SK-N-SH treated with all-trans-retinoic acid at 6 μM for 48 hours (cell line): ENCODE measurements at places on chromosomes 5 and 9.

DNA sequence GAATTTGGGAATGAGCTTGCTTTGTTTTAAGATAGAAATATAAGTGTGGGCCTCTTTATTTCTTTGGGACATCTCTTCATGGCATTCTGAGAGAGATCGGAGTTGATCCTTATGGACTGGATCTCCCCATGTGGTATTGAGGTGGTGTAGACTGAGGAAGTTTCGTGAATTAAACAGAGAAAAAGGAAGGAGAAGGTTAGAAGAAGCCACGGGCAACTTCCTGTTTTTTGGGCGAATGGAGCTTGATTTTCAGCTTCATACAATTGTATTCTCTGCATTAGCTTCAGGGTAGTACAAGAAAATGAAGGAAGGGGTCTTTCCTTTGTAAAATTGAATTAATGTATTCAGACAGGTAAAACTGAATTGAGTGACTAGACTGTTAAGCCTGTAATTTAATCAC, 70.5 kb upstream of the HMHB1 start:
- no peak for ATAC-seq

- peak; percentile 38; the same call in 1 of the 3 replicates for ATAC-seq
These were observed 40.6 kb downstream of the SGCD start for GRCh38 chr5:156367597-156367996.

DNA sequence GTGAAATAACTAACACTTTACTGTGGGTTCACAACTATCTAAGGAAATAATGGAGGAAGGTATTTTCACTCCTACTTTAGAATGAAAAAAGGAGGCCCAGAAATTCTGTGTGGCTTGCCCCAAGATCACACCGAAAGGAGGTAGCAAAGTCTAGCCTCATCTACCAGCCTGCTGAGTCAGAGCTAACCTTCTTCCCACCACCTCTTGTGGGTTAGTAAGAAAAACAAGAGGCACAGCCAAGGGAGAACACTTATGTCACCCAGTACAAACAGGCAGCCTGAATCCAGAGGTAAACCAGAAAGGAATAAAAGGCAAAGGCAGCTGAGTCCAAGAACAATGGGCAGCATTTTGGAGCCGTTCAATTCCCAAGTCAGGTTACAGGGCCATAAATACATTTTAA, 91.9 kb upstream of the RASEF start:
- ATAC-seq, result no peak

- ATAC-seq, result no peak
These were observed 133.8 kb downstream of the ARHGEF28 start for GRCh38 chr5:73759771-73760170.

GRCh38 chr9:98290411-98290810, 35.0 kb upstream of the TBC1D2 start:
- ATAC-seq, result no peak

DNA sequence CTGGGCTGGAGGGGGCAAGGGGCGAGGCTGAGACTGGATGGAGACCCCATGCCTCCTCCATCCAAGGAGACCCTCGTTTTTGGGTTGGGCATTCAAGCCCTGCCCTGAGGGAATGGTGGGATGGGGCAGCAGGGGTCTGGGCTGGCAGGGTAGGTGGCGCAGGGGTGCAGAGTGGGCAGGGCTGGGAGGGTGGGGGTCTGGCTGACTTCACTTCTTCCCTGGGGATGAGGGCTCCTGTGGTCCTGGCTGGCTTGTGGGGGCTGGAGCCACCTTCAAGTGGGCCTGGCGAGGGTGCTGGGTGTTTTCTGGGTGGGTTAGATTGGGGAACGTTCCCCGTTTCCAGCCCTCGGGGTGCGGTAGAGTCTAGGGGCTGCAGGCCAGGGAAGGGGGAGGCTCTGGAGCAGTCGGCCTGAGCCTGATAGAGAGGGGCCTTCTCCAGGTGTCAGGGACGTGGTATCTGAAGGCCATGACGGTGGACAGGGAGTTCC, 412 bp downstream of the LCN1 start:
- no peak for ATAC-seq
